ENCODE measurements at places on chromosomes 3 and 15.

GRCh38 chr3:151460774-151461450 is at the start of gene IGSF10:
Gene IGSF10, minus strand, starts transcription at chr3:151461061. Its CDS starts 2,352 bp downstream, at chr3:151458709.
- no peak for DNase-seq

DNA sequence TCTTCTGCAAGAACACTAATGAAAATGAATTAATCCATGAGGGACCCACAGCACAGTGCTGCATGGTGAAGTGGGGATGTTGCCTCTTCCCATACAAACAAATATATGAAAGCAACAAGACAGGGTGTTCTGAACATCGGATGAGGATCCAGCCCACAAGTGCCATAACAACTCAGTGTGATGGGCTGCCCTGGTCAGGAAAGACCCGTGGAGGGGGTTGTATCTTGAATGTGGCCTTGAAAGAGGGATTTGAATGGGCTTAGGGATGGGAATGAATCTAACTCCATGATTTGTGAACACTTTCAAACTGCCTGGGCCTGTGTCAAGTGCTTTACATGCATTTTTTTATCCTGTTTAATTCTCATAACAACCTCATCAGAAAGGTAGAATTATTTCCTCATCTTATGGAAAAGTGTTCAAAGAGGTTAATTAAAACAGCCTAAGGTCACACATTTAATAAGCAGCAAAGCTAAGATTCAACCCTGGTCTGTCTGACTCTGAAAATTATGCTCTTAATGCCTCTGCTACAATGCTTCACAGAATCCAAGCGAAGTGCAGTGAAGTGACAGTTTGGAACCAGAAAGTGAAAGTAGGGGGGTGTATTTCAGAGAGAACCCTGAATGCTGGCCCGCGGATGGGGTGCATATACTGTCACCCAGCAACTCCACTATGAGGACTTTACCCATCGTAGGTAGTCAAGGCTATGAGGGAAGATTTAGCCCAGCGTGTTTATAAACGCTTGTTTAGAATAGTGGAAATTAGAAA is 65.6 kb upstream of the HEG1 start:
- DNase-seq: no peak

- no peak for DNase-seq
Measured at GRCh38 chr15:91919014-91919534, 65.6 kb downstream of the SLCO3A1 start.

- DNase-seq: no peak
Measured at GRCh38 chr3:44047796-44048195, 193.9 kb upstream of the TOPAZ1 start.

DNA sequence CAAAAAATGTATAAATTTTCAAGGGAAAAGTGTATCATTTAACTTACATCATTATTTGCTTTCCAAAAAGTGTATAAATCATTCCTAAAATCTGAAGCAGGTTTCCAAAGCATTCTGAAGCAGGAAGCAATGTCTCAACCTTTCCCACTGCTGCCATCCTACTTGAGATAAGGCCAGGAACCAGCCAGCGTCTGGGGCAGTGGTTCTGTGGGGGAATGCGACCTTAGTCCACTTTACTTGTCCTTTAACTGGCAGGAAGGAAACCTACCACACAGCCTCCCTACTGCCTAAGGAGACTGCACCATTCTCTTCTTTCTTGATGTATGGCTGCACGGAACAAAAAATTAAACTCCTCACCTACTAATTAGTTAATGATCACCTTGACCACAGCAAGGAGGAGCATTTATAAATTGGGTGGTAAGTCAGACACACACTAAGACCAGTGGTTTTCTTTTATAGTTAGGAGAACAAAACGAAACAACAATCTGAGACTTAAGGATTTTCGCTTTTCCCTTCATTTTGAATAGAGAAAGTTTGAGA is 3.7 kb downstream of the SORD start:
- DNase-seq: no peak

DNA sequence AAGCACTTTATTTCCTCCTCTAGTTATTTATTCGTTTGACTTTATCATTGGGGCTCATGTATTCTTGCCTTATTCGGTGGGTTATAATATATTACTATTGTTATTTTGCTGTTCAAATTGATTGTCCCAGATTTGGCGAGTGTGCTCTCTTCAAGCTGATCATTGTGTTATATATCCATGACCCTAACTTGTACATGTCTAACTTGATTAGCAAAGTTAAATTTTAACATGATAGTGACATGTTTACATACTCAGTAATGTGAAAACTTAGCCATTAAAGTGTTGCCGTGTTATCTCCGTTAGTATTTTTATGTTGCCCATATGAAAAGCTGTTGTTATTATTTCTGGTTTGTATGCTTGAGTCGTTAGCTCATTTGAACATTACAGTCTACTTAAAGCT is 327.9 kb downstream of the PTPRG start:
- no peak for DNase-seq

DNA sequence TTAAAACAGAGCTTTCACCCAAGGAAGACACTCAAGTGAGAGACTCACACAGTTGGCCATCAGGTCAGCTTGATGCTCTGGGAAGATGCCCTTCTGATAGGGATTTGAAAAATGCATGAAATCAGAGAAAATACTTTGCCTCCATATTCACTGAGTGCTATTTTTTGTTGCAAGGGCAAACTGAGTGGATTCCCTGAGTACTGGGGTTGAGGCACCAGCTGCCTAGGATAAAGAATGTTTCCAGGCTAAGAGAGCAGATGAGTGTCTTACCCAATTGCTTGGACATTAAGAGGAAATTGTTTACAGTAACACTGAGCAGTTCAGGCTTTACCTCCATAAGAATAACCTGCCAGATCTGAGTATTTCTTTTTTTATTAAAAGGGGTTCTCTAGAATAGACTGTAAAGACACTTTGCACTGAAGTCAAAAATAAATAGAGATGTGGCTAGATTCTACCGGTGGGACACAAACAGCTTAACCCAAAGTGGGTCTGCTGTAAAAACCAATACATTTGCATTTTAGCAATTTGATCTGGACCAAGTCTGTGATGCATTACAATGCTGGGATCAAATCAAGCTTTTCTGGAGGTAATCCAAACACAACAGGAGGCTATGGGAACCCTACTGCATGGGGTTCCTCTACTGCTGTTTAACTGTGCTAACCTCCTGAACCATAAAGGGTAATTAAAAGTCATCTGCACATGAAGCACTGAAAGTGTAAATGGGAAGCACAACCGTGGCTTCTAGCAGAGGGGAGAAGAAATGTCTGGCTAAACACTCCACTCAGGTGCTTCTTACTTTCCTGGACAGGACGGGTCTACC is 238.8 kb upstream of the WNT5A start:
- no peak for DNase-seq
